ENCODE measurements at places on chromosomes 2 and 18.

- no peak for DNase-seq
Measured at GRCh38 chr2:190138032-190138431, 75.5 kb upstream of the MSTN start.

DNA sequence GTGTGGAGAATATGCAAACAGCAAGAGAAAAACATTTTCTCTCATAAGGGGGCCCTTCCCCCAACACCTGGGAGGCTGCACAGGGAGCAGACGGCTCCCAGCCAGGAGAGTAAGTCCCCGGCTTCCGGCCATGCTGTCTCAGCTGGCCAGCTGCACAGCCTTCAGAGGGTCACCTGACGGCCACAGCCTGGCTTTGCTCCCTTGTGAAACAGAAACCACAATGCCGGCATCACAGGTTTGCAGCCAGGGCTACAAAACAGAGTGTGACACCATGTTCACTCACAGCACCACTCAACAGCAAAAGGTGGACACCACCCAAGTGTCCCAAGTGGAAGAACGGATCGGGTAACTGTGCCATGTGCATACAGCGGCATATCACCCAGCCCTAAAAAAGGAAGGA is 86.9 kb upstream of the GPC1 start:
- no peak for DNase-seq

GRCh38 chr2:37880551-37880950 is 44.5 kb upstream of the RMDN2 start:
- DNase-seq: no peak

DNA sequence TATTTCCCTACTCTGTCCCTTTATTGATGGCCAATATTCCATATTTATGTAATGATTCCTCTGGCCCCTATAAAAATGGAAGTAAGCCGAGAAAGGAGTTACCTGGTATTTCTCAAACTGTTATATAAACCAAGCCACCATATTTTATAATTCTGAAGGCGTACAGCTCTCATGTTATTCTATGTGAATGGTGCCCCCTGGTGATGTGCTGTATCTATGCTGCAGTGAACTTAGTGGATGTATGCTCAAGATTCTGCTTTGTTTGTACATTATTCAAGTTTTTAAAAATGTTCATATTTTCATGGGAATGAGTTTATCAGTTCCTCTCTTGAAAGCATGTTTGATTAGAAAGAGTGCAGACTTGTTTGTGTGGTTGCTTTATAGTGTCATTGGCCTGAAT is 194.5 kb upstream of the LRRTM1 start:
- peak; percentile 66 for DNase-seq
